Right renal cortex interstitium (tissue), 3 donors: ENCODE measurements at places on chromosomes 5 and 9. TPM values are rescaled to one million over a fixed set of nuclear protein-coding genes. Genes with fewer than 3 reads are reported as not detected.

Gene PCDHGC5
- polyA plus RNA-seq, result 0.27 TPM

Gene LCN12
- polyA plus RNA-seq, result 18.8 TPM

Gene FAM78A
- polyA plus RNA-seq, result 2.5 TPM

Gene PRRX2
- 0.85 TPM for polyA plus RNA-seq

Gene PLEKHG4B
- 9.4 TPM for polyA plus RNA-seq

DNA sequence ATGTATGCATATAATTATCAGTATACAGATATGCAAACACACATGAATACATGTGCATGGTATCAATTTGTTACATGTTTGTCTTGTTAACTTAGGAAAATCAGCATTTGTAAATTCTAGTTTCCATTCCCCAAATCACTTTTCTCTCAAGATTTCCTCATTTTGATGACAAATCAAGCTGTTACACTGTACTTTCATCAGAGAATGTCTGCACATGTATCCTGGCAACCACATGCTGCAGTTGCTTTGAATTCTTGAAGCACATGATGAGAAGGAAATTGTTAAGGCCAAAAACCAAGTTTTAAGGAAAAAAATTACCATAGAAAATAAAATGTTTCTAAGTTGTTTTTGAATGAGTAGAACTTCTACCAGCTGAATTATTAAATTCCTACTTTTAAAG is 1834.5 kb downstream of the EFNA5 start:
- no peak for DNase-seq

GRCh38 chr5:176151281-176151680 is 86.9 kb upstream of the SIMC1 start:
- DNase-seq, result no peak
